ENCODE measurements at places on chromosomes 12 and 14. TPM values are rescaled to one million over a fixed set of nuclear protein-coding genes. Genes with fewer than 3 reads are reported as not detected.

Gene SIX1
- total RNA-seq, result 2.6 TPM

Gene IFNG
- total RNA-seq, result not detected

Gene OR6C2
- not detected for total RNA-seq

Gene EPS8
- 299 TPM for total RNA-seq

Gene TAS2R20
- 1.5 TPM for total RNA-seq

Gene CELA1
- not detected for total RNA-seq

Gene KLRF1
- 0.51 TPM for total RNA-seq

Gene PUS7L
- total RNA-seq, result 10.3 TPM

Gene CPNE6
- not detected for total RNA-seq

Gene TEX52
- total RNA-seq, result not detected

Gene KRT6C
- not detected for total RNA-seq

Gene PAX9
- not detected for total RNA-seq

Gene KICS2
- total RNA-seq, result 6.8 TPM

Gene COX8C
- total RNA-seq, result not detected
